ENCODE measurements at places on chromosomes 11 and 22. TPM values are rescaled to one million over a fixed set of nuclear protein-coding genes. Genes with fewer than 3 reads are reported as not detected.

MUC5AC gene
- total RNA-seq, result 1.4 TPM

NCR3LG1 gene
- total RNA-seq, result 2.1 TPM

MALAT1 gene
- total RNA-seq, result 84.6 TPM

WT1 gene
- total RNA-seq, result 5.3 TPM

CLMP gene
- 23.7 TPM for total RNA-seq

TEX12 gene
- not detected for total RNA-seq

KRTAP5-11 gene
- not detected for total RNA-seq

AGBL2 gene
- total RNA-seq, result 1.4 TPM

PIK3IP1 gene
- 1.2 TPM for total RNA-seq

ARHGAP8 gene
- total RNA-seq, result 1.6 TPM

XKR3 gene
- not detected for total RNA-seq

OR10G6 gene
- total RNA-seq, result not detected

NAP1L4 gene
- total RNA-seq, result 111 TPM

ALDH3B1 gene
- 133 TPM for total RNA-seq

TMEM25 gene
- total RNA-seq, result 0.38 TPM

NELL1 gene
- total RNA-seq, result not detected

DTX4 gene
- 4.4 TPM for total RNA-seq

SLC17A6 gene
- total RNA-seq, result not detected

OR4C11 gene
- total RNA-seq, result not detected

TMEM132A gene
- total RNA-seq, result 91.4 TPM

TECTA gene
- total RNA-seq, result 0.05 TPM

SESN3 gene
- 0.27 TPM for total RNA-seq

BATF2 gene
- total RNA-seq, result 0.80 TPM

LRRC10B gene
- total RNA-seq, result 0.31 TPM

PTDSS2 gene
- 48.0 TPM for total RNA-seq

KCNJ1 gene
- total RNA-seq, result not detected

POU2AF2 gene
- total RNA-seq, result not detected

MS4A15 gene
- not detected for total RNA-seq

BIRC2 gene
- 28.6 TPM for total RNA-seq

PHOX2A gene
- not detected for total RNA-seq

PHLDA2 gene
- 113 TPM for total RNA-seq

HEPHL1 gene
- not detected for total RNA-seq

CD3E gene
- total RNA-seq, result not detected

NOX4 gene
- not detected for total RNA-seq

LMNTD2 gene
- total RNA-seq, result 2.7 TPM

APOBEC3C gene
- 27.5 TPM for total RNA-seq

DDX10 gene
- total RNA-seq, result 35.4 TPM

MS4A1 gene
- not detected for total RNA-seq

Data from A549 treated with Mapracorat at 1 μM for 4 hours (cell line).